M059J (cell line): ENCODE measurements at places on chromosomes 1 and 21.

DNA sequence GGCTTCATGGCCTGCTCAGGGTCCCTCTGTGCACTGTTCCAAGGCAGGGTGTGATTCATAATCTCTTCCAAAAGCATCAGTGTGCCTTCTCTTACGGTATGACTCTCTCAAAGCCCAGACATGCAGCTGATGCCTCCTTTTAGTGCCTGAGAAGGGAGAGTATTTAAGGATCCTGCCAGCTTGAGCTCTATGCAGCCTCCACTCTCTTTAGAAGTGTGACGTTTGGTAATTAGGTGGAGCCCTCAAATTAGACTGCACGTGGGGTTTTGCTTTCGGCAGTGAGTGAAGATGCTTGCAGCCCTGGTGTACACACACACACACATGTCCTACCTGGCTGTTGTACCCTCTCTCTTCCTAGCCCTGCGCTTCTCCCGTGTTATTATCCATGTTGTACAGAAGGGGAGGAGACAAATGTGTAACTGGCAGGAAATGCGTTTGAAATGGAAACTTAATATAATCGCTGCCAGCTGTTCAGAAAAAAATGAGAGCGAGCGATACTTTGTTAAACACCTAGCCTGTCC lies 2.6 kb upstream of the C1orf174 start:
- DNase-seq: no peak

GRCh38 chr1:162020150-162020549 lies 3.5 kb downstream of the OLFML2B start:
- DNase-seq: peak; percentile 41

DNA sequence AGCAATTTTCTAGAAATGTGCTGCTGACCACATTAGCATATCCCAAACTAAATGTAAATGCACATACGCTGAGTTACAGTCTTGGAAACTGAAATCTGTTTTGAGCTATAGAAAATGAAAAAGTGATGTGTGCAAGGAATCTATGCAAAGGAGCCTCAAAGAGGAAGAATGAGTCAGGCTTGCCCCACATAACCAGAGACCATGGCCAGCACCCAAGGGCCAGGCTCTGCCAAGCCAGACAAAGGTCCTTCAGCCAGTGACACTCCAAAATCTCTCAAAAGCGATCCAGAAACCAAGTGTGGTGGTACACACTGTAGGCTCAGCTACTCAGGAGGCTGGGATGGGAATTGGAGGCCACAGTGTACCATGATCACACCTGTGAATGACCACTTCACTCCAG lies 195.2 kb downstream of the TOMM20 start:
- peak; percentile 82 for DNase-seq

GRCh38 chr1:201366696-201367095 lies 10.8 kb downstream of the TNNT2 start:
- DNase-seq: no peak

DNA sequence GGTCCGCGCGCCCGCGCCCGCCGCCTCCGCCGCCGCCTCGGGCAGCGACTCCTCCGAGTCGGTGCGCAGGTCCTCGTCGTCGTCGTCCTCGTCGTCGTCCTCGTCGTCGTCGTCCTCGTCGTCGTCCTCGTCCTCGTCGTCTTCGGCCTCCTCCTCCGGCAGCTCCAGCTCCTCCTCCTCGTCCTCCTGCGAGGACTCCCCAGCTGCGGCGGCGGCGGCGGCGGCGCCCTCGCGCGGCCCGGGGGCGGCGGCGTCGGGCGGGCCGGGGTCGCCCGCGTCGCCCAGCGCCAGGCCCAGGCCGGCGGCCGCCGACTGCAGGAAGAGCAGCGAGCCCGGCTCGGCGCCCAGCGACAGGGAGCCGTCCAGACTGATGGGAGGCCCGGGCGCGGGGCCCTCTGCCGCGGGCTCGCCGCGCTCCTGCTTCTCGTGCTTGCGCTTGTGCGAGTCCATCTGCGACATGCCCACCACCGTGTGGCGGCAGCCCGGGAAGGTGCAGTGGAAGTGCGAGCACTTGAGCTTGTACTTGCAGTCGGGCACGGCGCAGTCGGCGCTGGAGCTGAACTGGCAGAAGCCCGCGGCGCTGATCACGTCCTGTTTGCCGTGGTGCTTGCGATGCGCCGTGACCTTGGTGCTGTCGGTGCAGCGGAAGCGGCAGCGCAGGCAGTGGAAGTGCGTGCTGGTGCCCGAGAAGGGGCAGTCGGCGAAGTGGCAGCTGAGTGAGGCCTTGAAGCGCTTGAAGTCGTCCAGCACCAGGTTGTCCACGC lies 157.3 kb downstream of the CASZ1 start:
- DNase-seq: no peak

DNA sequence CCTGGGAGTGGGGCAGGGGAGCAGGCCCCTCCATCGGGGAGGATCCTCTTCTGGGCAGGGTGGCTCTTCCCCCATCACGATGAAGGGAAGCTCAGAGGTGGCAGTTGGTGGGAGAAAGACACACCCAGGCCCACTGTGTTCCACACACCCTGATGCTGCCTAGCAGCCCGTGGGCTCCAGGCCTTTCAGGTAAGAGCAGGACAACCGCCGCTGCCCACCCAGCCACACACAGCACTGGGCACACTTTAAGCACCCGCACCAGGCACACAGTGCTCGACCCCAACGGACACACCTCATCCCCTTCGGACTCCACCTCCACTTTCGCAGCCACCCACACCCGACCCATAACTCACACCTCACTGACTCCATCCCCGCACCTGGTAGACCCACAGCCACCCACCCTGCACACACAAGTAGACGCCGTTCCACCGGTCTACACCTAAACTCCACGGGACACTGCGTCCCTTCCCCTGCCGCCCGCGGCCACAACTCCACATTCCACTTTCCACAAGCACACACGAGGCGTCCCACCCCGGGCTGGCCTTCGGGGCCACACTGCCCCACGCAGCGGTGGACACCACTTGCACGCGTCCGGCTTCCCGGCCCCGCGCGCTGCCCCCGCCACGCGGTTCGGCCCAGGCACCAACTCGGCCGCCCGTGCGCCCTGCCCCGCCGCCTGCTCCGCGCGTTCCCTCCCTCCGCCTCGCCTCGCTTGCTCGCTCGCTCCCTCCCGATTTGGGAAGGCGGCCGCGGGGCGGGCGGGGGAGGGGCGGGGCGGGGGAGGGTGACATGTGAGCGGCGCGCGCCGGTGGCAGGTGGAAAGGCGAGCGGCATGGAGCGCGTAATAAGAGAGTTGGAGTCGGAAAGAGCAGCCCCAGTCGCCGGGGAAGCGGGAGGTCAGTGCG lies at the start of gene KCNQ4:
Gene KCNQ4 (plus strand): TSS at position 787 of the 905 bp plus-strand sequence. CDS start 307 bp downstream, outside the sequence.
- DNase-seq: no peak

DNA sequence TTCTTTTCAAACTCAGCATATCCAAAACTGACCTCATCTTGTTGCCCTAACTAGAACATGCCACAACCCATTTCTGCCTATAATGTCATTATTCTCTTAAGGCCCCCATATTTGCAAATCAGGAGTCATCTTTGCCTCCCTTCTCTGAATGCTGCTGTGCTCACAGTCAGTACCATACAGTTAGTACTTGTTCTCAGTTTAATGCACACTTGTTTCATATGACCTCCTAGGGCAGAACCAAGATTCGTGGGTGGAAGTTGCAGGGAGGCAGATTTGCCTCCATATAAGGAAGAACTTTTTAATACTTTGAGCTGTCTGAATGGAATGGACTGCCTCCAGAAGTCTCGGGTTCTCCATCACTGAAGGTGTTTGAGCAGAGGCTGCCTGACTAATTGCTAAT lies 9.2 kb downstream of the CAP1 start:
- DNase-seq: no peak

GRCh38 chr1:181485287-181486097 lies 2.2 kb downstream of the CACNA1E start:
- no peak for DNase-seq

- peak; percentile 66 for DNase-seq
Observed at GRCh38 chr21:16159971-16160350, 430.2 kb downstream of the USP25 start.

- peak; percentile 81 for DNase-seq
Observed at GRCh38 chr1:178037510-178038253, 56.2 kb upstream of the RASAL2 start.

DNA sequence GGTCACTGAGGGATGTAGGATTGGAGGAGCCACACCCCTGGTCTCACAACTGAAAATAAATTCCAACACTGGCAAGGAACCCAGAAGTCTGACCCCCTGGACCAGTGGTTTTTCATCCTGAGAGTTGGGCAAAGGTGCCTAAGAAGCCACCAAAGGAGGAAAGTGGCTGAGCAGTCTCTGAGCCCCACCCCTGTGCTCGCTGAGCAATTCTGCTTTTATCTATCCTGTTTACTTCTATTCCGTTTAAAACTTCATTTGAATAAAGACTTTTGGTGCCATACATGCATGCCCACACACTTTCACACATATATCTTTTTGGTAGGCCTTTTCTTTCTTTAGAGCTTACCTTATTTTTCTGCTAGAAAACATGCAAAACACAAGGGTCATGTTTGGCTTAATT lies 13.9 kb upstream of the CD53 start:
- no peak for DNase-seq

DNA sequence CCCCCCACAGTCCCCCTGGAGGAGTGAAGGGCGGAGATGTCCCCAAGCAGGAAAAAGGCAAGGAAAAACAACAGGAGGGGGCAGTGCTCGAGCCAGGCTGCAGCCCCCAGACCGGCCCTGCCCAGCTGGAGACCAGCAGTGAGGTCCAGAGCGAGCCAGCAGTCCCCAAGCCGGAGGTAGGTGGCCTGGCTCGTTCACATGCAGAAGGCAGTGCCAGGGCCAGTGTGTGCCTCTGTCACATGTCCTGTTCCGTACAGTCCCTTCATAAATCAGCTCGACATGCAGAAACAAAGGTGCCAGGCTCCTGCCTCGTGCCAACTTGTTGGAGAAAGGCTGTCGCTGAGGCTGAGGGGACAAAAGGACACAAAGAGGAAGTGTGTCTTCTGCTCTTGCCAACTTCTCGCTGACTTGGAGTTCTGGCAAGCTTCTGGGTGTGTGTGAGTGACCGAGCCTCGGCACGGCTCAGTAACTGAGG lies 24.1 kb upstream of the MPZL1 start:
- no peak for DNase-seq

- no peak for DNase-seq
Observed at GRCh38 chr21:40625991-40626390, 221.0 kb downstream of the DSCAM start.

- peak; percentile 43 for DNase-seq
Observed at GRCh38 chr1:31977385-31978131, 36.1 kb upstream of the KHDRBS1 start.

- no peak for DNase-seq
Observed at GRCh38 chr1:40664167-40664537, 1.3 kb downstream of the RIMS3 start.

- DNase-seq: no peak
Observed at GRCh38 chr1:153655333-153655732, 3.2 kb upstream of the SNAPIN start.

DNA sequence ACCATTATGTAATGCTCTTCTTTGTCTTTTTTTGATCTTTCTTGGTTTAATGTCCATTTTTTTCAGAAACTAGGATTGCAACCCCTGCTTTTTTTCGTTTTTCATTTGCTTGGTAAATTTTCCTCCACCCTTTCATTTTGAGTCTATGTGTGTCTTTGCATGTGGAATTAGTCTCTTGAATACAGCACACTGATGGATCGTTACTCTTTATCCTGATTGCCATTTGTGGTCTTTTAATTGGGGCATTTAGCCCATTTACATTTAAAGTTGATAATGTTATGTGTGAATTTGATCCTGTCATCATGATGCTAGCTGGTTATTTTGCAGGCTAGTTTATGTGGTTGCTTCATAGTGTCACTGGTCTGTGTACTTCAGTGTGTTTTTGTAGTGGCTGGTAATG lies 75.6 kb upstream of the ETV3 start:
- no peak for DNase-seq

DNA sequence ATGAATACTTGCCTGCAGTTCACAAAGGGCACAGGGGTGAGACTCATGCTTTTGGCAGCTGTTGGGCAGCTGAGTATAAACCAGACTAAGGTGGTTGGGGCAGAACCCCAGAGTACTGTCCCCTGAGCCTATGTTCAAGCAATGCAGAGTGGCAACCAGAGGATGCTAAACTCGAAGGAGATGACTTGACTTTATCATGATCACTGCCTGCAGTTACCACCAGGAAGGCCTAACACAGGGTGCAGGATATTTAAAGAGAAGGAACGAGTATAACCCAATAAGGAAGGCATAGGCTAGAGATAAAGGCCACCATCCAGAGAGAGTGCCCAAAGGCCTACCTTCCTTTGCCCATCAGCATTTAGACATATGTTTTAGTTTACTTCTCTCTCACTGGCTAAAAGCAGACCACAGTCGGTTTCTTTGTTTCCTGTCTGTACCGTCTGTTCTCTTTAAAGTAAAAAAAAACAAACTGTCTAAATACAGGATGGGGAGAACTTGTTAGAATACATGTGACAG lies 83.3 kb downstream of the MPZL1 start:
- DNase-seq: no peak

GRCh38 chr1:48082271-48082962 lies 85.2 kb upstream of the TRABD2B start:
- DNase-seq: no peak

- no peak for DNase-seq
Observed at GRCh38 chr1:82979593-82980236, 1019.2 kb downstream of the TTLL7 start.

DNA sequence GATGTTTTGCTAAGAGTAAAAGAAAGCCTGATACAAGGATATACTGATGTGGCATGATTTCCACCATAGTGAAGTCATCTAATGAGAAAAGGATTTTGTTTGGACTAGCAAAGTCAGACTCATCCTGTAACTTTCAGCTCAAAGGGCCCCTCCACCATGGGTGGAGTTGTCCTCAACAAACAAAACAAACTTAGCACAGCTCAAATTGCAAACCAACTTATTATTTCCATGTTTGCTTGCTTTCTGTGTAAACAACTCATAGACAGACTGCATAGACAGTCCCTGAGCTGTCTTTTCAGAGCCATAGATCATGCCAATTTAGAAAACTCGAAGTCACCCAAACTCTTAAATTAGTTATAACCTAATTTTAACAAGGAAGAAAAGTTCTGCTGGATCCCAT lies 69.4 kb upstream of the VAV3 start:
- no peak for DNase-seq

DNA sequence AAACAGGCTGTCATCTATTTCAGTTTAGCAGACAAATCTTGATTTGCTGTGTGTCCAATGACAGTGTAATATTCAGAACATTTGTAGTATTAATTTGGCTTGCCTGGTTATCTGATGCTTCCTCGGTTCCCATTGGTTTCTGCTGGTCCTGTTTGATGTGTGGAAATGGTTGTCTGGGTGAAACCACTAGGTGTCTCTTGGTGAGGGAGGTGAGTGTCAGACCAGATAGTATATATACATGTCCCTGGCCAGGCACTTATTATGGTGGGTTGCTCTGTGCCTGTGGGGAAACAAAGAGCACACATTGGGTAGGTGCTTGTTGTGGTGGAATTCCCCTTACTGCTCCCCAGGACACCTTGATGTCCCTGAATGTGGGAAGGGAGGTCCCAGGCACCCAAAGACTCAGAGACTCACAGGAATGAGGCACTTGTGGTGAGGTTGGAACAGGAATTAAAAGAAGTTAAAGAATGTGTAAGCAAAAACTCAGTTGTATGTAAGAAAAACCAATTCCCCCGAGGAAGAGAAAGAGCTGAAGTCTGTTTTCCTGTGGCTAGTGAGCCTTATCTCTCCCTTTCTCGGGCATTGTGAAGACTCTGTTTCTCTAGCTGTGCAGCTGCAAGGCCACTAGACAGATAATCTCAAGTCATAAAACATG lies 1519.1 kb downstream of the BRINP3 start:
- peak; percentile 11 for DNase-seq

- peak; percentile 57 for DNase-seq
Observed at GRCh38 chr1:157505481-157506272, 46.6 kb downstream of the FCRL5 start.

GRCh38 chr1:236338096-236338495 lies 56.0 kb upstream of the EDARADD start:
- DNase-seq: peak; percentile 53

- DNase-seq: no peak
Observed at GRCh38 chr1:93695411-93696005, 13.9 kb upstream of the BCAR3 start.

- no peak for DNase-seq
Observed at GRCh38 chr1:238660849-238661248, 725.5 kb upstream of the CHRM3 start.
